Stimulated activated CD4-positive, alpha-beta T cell treated with anti-CD3 and anti-CD28 coated beads, Interleukin-12 subunit alpha, Interleukin-12 subunit beta, amount 100 ng/mL, for 4 hours (primary cell): ENCODE measurements at places on chromosomes 1 and 21.

- no peak for DNase-seq
Measured at GRCh38 chr21:28699186-28699585, 293.5 kb downstream of the LTN1 start.

- no peak for DNase-seq
Measured at GRCh38 chr1:173779936-173780335, 44.5 kb upstream of the DARS2 start.

- no peak for DNase-seq
Measured at GRCh38 chr1:111930356-111930755, 59.1 kb downstream of the KCND3 start.

DNA sequence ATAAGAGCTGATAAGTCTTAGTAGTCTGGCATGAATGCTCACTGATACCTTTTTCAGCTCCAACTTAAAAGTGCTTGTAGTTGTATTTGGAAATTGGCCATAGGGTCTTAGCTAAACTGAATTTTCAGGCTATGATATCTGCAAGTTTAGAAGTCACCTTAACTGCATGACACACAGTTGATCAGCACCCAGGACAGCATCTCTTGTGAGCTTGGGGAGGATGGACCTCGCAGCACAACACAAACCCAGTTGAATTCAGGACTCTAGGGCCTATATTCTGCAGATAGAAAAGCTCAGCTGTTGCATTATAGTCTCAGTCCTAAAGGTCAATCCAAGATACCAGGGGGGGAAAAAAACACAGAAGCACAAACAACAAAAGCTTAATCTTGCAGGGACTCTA, 394.3 kb downstream of the KCNH1 start:
- no peak for DNase-seq

- no peak for DNase-seq
Measured at GRCh38 chr1:115153966-115154557, 64.8 kb upstream of the TSPAN2 start.

GRCh38 chr1:200107004-200107470, 79.5 kb downstream of the NR5A2 start:
- DNase-seq = no peak

GRCh38 chr1:115300087-115300876, 37.8 kb downstream of the NGF start:
- no peak for DNase-seq

GRCh38 chr1:183090391-183091006, 67.3 kb downstream of the LAMC1 start:
- no peak for DNase-seq

DNA sequence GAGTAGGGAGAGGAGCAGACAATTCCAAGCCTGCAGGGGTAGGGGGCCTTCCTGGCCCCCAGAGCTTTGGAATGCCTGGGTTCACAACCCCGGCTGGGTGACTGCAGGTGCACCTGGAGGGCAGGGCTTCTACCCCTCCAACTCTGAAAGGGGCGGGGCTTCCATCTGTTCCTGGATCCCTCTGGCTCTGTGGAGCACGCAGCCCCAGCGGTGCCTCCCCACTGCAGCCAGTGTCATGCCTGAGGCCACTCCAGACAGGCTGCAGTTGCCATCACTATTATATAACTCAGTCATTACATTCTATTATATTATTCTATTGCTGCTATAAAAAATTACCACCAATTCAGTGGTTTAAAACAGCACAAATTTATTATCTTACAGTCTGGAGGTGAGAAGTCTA, 12.5 kb upstream of the FNBP1L start:
- DNase-seq = no peak

DNA sequence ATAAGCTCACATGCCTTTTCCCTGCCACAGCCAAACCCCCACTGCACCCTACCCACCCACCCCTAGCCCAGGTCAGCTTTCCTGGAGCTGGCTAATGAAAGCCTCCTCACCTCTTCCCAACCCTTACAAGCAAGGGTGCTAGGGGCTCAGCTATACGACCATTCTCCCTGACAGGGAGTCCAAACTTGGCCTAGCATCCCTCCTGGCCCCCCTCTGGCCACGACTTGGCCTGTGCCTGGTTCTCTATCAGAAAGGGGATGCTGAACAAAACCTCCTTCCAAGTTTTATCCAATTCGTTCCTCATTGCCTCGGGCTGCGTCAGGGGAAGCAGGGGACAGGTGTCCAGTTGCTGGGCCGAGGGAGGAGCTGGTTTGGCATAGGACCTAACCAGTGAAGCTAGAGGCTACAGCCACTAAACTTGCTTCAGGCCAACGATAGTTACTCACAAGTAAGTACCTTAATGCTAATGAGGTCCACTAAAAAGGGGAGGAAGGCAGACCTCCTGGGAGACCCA, 8.6 kb downstream of the TMEM81 start:
- no peak for DNase-seq

DNA sequence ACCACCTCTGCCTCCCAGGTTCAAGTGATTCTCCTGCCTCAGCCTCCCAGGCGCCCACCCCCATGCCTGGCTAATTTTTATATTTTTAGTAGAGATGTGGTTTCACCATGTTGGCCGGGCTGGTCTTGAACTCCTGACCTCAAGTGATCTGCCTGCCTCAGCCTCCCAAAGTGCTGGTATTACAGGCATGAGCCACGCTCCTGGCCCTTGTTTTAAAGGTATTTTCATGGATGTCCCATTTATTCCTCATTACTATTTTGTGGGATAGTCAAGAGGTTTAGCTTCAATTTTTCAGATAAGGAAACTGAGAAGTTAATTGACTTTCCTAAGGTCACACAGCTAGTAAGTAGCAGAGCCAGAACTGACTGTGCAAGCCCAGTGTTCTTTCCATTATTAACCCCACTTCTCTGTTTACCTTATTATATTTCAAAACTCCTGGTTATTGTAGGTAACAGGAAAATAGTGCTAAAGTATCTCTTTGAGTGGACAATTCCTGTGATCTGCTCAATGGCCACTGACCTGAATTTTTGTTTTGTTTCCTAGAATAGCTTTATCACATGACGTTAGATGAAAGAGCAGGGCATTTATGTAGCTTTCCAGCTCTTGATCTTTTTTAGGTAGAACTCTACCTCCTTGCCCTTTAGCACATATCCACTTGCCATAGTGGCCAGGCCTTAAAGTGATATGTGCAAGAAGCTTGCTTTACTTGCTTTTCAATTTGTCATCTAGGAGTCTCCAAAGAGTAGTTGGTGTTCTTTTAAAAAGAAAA, 13.6 kb downstream of the ZYG11B start:
- no peak for DNase-seq

- no peak for DNase-seq
Measured at GRCh38 chr1:24860841-24861240, 69.2 kb downstream of the RUNX3 start.
